ENCODE measurements at places on chromosomes 16 and 17. TPM values are rescaled to one million over a fixed set of nuclear protein-coding genes. Genes with fewer than 3 reads are reported as not detected.

- DNase-seq: peak; percentile 9
These were observed 28.1 kb downstream of the MEAK7 start for GRCh38 chr16:84476401-84476800.

GRCh38 chr16:17328932-17329331 is 141.8 kb downstream of the XYLT1 start:
- DNase-seq: no peak

GRCh38 chr16:89764711-89765201 is 43.4 kb downstream of the ZNF276 start:
- DNase-seq: peak; percentile 47

- no peak for DNase-seq
These were observed 58.3 kb downstream of the B9D1 start for GRCh38 chr17:19304209-19304608.

DNA sequence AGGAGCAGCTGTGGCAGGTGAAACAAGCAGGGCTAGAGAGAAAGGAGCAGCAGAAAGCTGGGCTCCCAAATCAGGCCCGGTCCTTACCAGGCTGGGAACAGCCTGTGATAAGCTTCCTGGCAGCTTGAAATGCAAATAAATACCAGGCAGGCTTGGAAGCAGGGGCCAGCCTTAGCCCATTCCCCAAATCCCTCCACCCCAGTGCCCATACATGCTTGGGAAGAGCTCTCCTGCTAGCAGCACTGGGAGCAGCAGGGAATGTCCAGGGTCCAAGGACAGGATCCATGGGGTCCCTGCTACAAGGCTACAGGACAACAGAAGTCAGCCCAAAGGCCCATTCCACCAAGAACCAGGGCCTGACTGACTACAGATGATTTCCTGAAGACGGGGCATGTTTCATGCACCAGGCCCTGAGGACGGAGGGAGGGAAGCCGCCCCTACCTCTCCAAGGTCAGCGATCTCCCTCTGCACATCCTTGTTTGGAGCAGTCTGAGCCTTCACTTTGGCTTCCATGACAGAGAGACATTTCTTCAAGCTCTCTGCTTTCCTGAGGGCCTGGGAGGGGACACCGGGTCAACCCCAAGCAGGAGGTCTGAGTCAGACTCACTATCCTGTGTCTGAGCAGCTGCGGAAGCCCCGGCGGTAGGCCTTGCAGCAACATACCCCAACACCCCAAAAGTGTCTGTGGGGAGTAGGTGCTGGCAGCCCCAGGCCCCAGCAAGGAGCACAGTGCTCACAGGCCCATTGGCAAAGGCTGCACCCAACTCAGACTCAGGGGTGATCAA is 2.6 kb upstream of the EXOSC6 start:
- DNase-seq: no peak

GRCh38 chr16:10641953-10642949 is 52.5 kb downstream of the TEKT5 start:
- DNase-seq: no peak

- DNase-seq: no peak
These were observed 471.2 kb upstream of the HSBP1 start for GRCh38 chr16:83336603-83337002.

DNA sequence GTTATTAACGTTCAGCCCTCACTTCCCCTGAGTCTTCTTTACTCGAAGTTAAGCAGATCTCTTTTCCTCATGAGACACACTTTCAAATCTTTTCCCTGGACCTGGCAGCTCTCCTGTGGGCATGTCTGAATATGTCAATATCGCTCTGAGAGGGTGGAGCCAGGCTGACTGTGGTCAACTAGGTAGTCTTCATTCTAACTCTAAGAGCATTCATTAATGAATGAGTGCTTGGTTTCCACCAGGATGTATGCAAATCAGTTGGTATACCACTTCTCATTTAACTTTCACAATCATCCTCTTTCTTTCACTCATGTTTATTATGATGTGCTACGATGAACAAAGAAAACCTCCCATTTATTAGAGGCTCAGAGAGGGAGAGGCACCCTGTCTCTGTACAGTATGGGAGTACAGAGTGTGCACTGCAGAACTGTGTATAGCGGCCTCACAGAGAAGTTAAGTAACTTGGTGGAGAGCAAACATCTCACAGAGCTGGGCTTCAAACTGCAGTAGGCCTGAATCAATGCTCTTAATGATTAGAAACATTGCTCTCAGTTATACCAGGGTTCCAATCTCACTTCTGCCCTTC is 39.9 kb downstream of the OTOA start:
- no peak for DNase-seq

GRCh38 chr16:11779074-11779473 is 18.0 kb downstream of the ZC3H7A start:
- no peak for DNase-seq

GRCh38 chr17:51352798-51353197 is 92.5 kb downstream of the UTP18 start:
- no peak for DNase-seq

DNA sequence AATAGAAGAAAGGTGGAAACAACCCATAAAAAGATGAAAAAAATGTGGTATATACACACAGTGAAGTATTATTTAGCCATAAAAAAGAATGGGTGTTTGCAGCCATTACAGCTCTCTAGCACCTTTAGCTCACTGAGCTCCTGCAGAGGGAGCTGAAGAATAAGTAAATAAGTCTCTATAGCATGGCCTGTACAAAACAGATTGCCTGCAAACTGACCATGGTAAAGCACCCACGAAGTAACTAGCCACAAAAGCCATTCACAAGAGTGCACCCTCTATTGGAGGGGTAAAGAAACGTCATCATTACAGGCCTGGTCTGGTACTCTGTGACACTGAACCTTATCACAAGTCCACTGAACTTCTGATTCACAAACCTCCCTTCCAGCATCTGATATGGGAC is 76.3 kb downstream of the USP32 start:
- no peak for DNase-seq

DNA sequence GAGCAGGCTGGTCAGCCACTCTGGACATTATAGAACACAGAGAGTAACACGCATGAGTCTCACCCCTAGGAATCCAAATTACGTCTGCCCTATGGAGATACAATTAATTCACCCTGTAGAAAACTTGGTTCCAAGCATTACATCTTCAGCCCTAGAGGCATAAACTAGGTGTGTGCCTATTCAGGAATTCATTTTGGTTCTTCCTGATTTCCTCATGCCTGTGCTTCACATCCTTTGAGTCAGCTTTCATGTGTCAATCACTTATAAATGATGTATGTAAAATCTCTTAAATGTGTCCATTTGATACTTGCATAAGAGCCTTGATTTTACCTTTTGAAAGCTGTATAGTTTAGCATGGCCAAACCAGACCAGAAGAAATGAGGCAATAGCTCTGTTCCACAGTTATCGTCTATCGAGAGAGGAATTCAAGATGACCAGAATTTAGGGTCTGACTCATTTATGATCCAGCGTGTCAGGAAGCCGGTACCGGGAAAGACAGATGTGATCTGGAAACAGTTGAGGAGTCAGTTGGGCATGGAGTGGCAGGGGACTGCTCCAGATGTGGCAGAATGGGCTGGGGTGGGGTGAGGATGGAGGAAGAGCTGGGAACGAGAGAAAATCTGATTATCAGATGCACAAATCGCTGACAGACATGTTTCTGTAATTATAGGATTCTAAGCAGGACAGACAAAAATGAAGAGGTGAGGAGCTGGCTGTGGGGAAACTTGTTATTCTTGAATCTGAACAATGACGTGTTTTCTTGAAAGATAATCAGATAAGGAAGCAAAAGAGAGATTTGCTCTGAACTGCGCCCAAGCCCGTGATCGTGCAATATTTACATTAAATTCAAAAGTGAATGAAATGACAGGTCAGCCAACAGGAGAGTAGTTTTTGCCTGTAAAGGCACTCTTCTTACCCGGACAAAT is 76.7 kb downstream of the C16orf95 start:
- no peak for DNase-seq

DNA sequence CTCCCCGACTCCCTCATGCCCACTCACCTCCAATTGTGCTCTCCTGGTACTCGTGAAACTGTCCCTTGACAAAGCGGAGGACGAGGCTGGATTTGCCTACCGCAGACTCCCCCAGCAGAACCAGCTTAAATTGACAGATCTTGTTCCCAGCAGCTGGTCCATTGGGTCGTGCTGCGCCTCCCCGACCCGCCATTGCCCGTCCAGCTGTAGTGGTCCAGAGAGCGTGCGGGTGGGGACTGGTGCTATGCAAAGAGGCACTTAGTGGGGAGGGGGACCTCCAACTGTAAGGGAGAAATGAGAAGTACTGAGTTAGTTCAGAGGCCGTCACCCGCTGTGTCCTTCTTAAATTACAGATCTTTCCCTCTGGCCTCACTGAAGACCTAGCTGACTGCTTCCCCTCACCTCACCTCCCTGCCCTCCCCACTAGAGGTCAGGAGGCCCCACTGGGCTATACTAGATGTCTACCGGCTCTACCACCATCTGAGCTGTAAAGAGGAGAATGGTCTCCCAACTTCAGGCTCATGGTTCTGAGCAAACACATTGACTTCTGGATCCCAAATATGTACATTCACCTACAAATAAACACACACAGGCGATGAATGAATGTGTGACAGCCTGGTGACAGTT is 7.8 kb downstream of the HSPB9 start:
- no peak for DNase-seq

- DNase-seq: peak; percentile 68
These were observed 9.6 kb upstream of the WNT9B start for GRCh38 chr17:46841561-46842379.

GRCh38 chr16:19502395-19503131 is 19.3 kb downstream of the GDE1 start:
- peak; percentile 42 for DNase-seq

DNA sequence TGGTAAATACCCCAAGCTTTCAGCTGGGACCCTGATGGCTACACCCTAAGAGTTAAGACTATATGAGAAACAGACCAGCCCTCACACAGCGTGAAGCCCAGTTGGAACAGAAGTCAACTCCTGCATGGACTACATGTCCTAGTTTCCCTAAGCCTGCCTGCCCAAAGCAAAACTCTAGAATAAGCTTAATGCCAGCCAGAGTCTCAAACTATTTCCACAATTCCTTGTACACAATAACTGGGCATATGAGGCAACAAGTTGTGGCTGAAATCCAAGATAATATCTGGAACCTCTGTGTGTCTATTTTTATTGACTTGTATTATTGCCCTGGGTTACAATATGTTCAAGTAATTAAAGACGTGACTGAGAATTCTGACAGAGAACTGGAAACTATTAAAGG is 19.4 kb downstream of the MYH10 start:
- DNase-seq: no peak

GRCh38 chr16:66639091-66639885 is 34.8 kb downstream of the CMTM3 start:
- DNase-seq: no peak

DNA sequence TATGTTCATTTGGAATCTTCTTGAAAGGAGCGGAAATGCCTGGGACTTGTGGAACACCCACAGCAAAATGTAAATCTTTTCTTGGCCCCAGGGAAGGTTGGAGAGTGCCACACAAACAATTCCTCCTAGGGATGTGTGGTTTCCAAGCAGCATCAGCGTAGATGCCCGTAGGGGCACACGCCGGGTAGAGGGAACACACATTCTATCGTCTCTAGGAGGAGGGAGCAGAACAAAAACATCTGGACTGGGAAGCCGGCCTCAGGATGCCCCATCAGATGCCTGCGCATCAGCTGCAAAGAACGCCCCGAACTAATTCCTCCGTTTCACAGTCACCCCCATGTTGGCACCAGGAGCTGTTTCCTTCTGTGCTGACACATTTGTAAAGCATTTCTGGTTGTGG is 357.9 kb upstream of the ZFHX3 start:
- no peak for DNase-seq

DNA sequence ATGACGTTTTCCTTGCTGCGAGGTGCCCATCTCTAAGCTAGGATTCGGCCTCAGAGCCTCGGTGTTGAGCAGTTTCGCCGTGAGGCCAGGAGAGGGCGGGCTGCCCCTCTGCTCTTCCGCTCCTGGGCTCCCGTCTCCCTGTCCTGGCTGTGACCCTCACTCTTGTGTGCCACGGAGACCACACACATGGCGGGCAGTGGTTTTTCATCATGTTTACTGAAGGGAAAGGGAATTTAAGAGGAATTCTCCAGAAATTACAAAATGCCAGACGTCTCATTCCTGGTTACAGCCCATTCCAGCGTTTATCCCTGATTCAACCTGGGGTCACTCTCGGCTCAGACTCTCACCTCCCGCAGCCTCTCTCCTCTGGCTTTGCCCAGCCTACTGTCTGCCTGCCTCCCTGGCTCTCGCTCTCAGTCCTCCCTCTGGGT is 96.8 kb upstream of the ELAC2 start:
- no peak for DNase-seq

DNA sequence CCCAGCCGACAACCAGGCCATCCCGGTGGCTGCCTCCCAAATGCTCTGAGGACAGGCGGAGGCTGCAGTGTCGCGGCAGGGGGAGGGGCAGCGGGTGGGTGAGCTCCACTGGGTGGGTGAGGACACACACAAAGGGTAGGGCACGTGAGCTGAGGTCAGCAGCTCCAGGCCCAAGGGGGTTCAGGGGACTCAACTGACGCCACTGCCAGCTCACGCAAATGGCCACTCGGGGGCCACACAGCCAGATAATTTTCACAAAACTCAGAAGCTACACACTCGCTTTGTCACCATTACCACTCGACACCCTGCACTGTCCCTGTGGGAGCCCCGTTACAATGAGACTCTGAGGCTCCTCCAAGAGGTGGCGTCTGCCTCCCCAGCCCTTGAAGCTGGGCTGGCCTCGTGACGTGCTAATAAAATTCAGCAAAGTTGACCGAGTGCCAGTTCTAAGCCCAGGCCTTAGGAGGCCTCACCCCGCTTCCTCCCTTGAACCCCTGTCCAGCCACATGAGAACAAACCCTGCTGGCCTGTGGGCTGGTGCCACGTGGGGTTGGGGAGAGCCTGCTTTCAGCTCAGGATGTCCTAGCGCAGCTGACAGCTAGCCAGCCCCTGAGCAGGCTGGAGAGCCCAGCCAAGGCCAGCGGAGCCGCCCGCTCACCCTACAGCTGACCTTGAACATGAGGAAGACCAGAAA is 56.9 kb downstream of the RMI2 start:
- DNase-seq: no peak

- DNase-seq: no peak
These were observed 40.0 kb upstream of the TAC4 start for GRCh38 chr17:49887744-49888360.

GRCh38 chr17:63955232-63955631 is 17.5 kb downstream of the SCN4A start:
- DNase-seq: no peak

GRCh38 chr17:68599552-68600066 is 1.6 kb downstream of the FAM20A start:
- no peak for DNase-seq

- DNase-seq: no peak
These were observed 28.0 kb downstream of the AP1G1 start for GRCh38 chr16:71780521-71781089.

The KRT33B gene
- not detected for total RNA-seq

The SHBG gene
- not detected for total RNA-seq

The TBC1D3G gene
- total RNA-seq: not detected

The DOC2B gene
- not detected for total RNA-seq

The ENO3 gene
- total RNA-seq: 32.9 TPM

The RPS6KB1 gene
- total RNA-seq: 49.4 TPM

The GCGR gene
- not detected for total RNA-seq

The C16orf96 gene
- 0.17 TPM for total RNA-seq

The HS3ST3A1 gene
- not detected for total RNA-seq

Data from activated naive CD8-positive, alpha-beta T cell treated with anti-CD3 and anti-CD28 coated beads, Interleukin-2, amount 10 ng/mL, durations not matched to agents 7 days and 5 days (primary cell).